ENCODE measurements at places on chromosomes 7 and 10.
A peak's percentile ranks its signal among the peaks of the same experiment; 100 is the strongest.

GRCh38 chr10:80522756-80523363 is 14.8 kb upstream of the SH2D4B start:
- no peak for DNase-seq

DNA sequence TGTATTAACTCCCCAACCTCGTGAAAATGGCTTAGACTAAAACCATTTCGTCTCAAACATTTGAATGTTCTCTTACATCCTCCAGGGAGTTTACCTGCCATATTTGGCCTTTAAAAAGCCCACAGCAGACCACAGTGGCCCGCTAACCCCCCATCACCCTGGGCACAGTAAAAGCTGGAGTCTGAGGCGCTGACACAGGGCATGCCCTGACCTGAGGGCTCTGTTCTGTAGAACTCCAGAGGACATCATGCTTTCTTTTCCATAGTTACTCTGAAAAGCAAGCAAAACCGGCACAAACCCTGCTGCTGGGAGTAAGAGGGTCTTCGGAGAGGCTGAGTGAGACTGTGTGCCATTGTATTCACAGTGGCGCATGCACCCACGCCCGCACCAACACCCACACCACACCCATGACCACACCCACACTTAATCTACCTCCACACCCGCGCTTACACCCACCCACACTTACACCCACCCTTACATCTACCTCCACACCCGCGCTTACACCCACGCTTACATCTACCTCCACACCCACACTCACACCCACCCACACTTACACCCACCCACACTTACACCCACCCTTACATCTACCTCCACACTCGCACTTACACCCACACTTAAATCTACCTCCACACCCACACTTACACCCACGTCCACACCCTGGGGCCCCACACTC is 32.1 kb downstream of the LRRC27 start:
- DNase-seq: no peak

GRCh38 chr7:16758631-16759611 is 5.4 kb downstream of the TSPAN13 start:
- DNase-seq: no peak

DNA sequence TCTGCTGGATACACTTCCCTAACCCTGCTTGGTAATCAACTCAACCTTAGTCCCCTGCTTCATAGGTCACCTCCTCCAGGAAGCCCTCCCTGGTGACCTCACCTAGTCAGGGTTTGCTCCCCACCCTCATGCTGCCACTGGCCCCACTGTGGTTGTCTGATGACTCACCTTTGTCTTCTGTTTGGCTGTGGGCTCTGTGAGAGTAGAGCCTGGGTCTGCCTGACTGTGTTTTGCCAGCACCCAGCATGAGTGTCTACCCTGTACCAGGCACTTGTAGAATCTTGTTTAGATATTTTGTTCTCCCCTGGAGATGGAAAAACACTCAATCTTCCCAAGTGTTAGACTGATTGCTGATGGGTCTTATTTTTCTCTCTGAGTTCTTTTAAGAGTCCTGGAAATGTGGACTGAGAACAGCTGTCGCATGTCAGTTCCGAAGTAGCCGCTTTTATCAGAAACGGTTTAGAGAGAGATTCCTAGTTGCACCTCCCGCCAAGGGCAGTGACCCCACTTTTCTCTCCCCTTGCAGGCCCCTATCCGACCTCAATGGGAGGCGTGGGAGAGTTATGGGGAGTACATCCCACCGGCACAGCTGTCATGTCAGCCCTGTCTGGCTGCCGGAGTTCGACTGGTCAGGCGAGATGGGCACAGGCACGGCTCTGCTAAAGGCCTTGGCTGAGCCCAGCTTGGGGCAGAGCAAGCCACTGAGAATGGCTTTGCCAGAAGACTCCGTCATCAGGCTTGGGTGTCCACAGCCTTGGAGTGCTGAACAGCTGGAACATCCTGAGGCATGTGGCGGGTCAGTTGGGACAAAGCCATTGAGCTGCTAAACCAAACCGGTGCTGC is 134.3 kb downstream of the GRK5 start:
- DNase-seq: peak; percentile 36

DNA sequence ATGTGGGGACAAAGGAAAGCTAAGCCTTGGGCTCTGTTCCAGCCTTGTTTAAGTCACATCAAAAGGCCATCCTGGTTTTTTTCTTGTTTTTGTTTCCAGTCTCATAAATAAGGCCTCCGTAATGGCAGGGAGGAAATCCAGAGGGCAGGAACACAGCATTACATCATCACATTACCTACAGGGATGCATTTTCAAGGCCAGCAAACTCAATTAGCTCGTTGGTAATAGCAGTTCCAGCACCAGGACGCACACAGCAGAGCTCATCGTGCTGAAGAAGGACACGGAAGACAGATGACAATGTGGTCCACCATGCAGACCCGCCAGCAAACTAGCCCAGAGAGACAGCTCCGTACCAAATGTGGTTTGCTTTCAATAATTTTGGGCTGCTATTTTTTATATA is 1209.2 kb downstream of the TYW1 start:
- DNase-seq: no peak

GRCh38 chr7:94182066-94182465 is 177.9 kb upstream of the BET1 start:
- DNase-seq: no peak

- no peak for DNase-seq
These were observed 24.9 kb downstream of the GSAP start for GRCh38 chr7:77391230-77391629.

All from stimulated activated CD4-positive, alpha-beta T cell treated with anti-CD3 and anti-CD28 coated beads, Interleukin-4, amount 100 ng/mL, for 48 hours (primary cell).